ENCODE measurements at places on chromosomes 1 and 21.

DNA sequence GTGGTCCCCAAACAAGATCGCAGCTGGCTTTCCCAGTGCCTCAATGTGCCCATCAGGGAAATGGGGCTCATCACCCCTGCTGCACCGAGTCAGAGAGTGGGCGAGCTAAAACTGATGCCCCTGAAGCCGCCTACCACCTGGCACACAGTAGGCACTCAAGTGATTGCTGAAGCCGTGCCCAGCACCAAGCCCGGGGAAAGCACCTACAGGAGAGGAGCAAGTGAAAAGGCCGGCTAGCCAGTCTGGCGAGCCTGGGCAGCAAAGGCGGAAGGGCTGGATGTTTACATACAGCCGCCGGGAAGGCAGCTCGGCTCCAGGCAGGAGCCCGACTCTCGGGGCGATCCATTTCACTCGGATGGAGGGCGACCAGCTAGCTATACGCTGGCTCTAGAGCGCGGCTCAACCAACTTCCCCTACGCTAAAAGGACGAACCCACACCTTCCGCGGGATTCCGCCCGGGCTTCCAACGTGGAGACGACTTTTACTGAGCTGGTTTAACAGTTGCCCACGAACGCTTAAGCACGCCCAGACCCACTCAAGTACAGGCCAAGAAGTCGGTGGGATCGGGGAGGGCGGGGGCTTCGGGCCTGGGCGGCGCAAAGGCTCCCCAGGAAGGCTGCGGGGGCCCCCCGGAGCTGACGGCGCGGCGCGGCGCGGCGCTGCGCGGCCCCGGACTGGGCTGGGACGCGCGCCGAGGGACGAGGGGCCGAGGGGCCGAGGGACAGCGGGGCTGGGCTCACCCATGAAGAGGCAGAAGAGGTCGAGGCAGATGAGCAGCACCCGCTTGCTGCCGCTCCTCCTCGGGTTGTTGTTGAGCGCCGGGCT lies 1.0 kb downstream of the PLPP3 start:
- peak; percentile 12 for DNase-seq

- no peak for DNase-seq
Measured at GRCh38 chr1:88753506-88753905, 69.4 kb downstream of the PKN2 start.

GRCh38 chr1:234933475-234933874 lies 195.2 kb downstream of the TOMM20 start:
- DNase-seq, result no peak

- no peak for DNase-seq
Measured at GRCh38 chr1:55582084-55582483, 366.9 kb upstream of the USP24 start.

- DNase-seq, result peak; percentile 23
Measured at GRCh38 chr1:8661185-8662110, 156.0 kb downstream of the RERE start.

DNA sequence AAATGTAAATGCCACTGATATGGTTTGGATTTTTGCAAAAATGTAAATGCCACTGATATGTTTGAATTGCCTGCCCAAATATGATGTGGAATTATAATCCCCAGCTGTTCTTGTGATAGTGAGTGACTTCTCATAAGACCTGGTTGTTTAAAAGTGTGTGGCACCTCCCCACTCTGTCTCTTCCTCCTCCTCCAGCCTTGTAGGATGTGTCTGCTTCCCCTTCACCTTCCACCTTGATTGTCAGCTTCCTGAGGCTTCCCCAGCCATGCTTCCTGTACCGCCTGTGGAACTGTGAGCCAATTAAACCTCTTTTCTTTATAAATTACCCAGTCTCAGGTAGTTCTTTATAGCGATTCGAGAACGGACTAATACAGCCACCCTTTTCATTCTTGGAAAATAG lies 1.3 kb upstream of the CCT8 start:
- DNase-seq, result no peak

DNA sequence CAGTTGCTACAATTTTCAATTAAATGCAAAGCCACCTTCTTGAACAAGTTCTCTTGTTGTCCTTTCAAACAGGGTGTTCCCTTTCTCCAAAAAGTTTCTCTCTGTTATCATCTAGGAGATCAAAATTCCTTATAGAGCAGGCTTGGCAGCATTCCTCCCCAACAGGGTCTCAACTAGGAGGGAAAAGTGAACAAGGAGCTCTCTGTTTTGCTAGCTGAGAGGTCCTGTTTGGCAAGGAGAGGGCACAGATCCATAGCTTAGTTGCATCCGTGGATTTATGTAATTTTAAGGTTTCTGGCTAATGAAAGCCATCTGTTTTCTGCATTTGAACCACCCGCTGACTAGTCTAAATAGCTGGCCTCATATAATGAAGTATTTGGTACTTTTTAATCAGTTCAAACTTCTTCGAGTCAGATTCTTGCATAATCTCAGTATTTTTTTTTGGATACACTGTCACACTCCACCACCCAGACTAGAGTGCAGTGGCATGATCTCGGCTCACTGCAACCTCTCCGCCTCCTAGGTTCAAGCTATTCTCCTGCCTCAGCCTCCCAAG lies 54.0 kb downstream of the APP start:
- no peak for DNase-seq

DNA sequence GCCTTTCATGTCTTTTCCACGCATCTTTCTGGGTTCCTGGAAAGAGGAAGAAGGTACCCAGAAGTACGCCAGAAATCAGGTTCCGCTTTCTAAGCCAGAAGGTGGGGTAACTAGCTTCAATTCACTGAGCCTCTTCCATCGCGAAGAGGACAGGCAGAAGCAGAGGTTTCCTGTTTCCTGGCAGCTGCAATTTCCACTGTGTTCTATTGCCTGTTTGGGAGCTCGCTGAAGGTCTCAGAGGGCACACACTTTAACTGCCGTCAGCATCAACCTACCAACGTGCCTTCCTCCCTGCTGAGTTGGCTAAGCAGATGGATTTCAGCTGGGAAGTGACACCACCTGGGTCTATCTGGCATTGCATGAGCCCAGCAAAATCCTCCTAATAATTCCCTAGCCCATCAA lies 10.0 kb downstream of the NCF2 start:
- peak; percentile 12 for DNase-seq

DNA sequence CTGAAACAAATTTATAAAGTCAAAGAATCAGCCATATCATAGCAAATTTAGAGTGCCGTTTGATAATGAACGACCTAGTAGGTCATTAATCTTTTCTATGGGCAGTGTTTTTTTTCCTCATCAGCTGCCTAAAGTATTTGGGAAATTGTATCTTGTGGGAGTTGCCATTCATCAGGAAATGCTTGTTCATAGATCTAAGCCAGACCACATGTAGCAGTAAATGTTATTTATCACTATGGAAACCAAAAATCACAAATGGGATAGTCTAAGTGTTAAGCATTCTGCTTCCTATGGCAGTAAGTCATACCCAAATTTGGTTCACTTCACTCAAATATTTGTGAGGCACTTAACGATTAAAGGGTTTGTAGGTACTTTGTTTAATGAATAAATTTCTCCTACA lies 52.9 kb downstream of the LRRC8D start:
- DNase-seq, result peak; percentile 33

DNA sequence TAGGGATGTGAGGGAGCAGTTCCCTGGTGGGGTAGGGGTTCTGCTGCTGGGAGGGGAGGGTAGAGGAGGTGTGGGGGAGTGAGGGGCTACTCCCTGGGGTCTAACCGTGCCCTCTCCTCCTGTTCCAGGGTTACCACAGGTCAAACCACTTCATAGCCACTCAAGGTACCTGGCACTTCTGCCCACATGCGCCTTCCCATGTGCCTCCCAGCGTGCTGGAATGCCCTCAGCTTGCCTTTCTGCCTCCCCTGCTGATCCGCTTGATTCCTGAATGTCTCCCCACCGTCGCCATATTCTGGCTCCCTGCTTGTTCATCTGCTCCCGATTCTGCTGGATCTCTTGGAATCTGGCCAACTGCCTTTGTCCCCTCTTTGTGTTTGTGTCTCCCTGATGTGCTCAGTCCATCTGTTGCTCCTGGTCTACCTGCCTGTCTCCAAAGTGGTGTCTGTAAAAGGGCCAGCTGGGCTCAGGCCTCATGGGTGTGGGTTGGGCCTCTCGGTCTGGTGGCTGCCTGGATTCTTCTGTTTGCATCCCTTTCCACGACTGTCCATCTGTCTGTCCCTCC lies 74.4 kb downstream of the PTPRU start:
- DNase-seq, result no peak

DNA sequence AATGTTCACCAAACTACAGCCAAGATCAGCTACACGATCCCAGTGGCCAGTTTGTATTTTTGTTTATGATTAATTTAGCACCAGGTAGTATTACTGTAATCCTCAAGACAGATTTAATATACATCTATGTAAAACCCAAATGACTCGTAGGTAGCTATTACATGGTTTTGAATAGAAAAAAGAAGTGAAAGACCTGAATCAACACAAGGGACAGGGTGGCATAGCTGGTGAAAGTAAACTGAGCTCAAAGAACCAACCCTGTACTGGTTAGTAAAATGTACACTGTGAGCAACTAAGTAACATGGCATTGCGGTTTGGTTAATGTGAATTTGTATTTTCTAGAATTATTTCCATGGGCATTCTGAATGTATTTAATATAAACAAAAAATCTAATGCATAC lies 8.8 kb downstream of the GPATCH2 start:
- no peak for DNase-seq

DNA sequence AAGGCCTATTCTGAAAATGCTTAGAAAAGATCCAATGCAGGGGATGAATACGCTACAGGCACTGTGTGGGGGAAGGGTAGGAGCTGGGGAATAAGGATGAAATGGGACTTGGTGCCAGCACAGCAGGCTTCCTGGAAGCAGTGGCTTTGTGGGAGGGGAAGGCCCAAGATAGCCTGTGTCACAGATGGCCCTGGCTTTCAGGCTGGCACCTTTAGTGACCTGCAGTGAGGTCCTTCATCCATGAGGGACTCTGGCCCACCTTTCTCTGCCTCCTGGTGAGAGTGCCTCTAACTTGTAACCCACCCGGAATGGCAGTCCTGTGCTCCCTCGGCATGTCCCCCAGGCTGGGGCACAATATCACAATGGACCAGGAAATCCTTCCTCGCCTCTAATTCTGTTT lies 919 bp downstream of the CHI3L1 start:
- no peak for DNase-seq

GRCh38 chr1:159937054-159937750 lies 8.2 kb downstream of the IGSF9 start:
- peak; percentile 13 for DNase-seq

- peak; percentile 13 for DNase-seq
Measured at GRCh38 chr1:17984583-17984982, 123.0 kb upstream of the IGSF21 start.

- DNase-seq, result no peak
Measured at GRCh38 chr1:219806642-219807041, 121.7 kb downstream of the SLC30A10 start.

DNA sequence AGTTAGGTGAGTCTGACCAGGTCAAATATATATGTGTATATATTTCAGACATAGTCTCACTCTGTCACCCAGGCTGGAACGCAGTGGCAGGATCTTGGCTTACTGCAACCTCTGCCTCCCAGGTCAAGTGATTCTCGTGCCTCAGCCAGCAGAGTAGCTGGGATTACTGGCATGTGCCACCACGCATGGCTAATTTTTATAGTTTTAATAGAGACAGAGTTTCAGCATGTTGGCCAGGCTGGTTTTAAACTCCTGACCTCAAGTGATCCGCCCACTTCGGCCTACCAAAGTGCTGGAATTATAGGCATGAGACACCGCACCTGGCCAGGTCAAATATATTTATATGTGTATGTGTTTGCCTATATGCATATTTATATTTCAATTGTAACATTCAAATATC lies 581.5 kb upstream of the B3GALT2 start:
- no peak for DNase-seq

- peak; percentile 39 for DNase-seq
Measured at GRCh38 chr1:101282314-101283038, 45.7 kb downstream of the S1PR1 start.

GRCh38 chr1:209583408-209583807 lies at the start of gene CAMK1G:
Gene CAMK1G, plus strand, starts transcription at chr1:209583714. Its CDS starts 11,270 bp downstream, at chr1:209594984.
- no peak for DNase-seq

- no peak for DNase-seq
Measured at GRCh38 chr1:214747050-214747635, 144.1 kb downstream of the CENPF start.

- DNase-seq, result peak; percentile 38
Measured at GRCh38 chr1:31765041-31765467, 914 bp upstream of the ADGRB2 start.

DNA sequence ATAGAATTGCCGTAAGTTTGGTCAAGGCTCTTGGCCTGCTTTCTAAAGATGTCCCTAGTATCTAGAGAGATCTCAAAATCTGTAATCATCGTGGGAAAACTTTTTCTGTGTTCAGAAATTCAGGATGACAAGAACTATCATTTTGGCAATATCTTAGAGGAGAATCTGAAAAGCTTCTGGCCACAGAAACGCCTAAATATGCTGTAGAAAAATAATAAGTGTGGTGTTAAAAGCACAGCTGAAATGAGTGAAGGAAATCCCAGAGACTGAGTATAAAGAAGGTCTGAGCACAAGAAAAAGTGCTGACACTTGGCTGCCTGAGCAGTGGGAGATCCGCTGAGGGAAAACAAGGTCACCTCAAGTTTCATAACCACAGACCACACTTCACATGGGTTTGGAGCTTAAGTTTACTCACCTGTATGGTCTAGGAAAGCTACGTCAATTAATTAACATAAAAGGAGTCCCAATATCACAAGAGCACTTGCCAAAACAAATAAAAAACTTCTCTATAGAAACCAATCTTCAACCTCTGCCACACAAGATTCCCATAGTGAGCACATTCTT lies 235.2 kb upstream of the IRF2BP2 start:
- DNase-seq, result no peak

GRCh38 chr1:52268372-52268771 lies 97.6 kb downstream of the CC2D1B start:
- DNase-seq, result no peak

DNA sequence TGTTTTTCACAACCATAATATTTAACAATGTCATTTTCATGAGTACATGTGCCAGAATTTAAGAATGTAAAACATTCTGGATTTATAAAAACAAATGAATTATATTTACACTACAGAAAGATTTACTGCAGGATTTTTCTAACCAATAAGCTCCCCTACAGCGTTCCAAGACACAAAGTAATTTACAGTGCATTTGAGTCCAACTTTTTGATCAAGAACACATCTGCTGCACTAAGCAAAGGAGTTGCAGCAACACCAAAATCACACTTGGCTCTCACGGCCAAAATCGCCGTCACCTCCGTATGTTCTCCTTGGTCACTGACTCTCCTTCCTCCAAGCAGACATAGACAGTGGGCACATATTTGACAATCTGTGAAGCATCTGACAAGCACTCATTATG lies 7.7 kb downstream of the VPS26C start:
- no peak for DNase-seq

Measured in erythroblast (primary cell).